G401 (cell line): ENCODE measurements at places on chromosomes 7 and 10. TPM values are rescaled to one million over a fixed set of nuclear protein-coding genes. Genes with fewer than 3 reads are reported as not detected.

GRCh38 chr10:97365761-97366351 lies 31.3 kb upstream of the FRAT2 start:
- no peak for DNase-seq

GRCh38 chr7:148620749-148621359 lies 30.3 kb downstream of the C7orf33 start:
- no peak for DNase-seq

The NPC1L1 gene
- not detected in 2 replicates for total RNA-seq

GRCh38 chr7:55325371-55325792 lies 39.8 kb upstream of the LANCL2 start:
- DNase-seq: peak; percentile 99

- DNase-seq: no peak
Observed at GRCh38 chr10:95650232-95650631, 6.3 kb downstream of the ALDH18A1 start.

The DLX6 gene
- not detected in 2 replicates for total RNA-seq

GRCh38 chr10:118915161-118915560 lies 114.4 kb upstream of the NANOS1 start:
- no peak for DNase-seq

- no peak for DNase-seq
Observed at GRCh38 chr10:49131507-49132361, 2.1 kb downstream of the FAM170B start.

DNA sequence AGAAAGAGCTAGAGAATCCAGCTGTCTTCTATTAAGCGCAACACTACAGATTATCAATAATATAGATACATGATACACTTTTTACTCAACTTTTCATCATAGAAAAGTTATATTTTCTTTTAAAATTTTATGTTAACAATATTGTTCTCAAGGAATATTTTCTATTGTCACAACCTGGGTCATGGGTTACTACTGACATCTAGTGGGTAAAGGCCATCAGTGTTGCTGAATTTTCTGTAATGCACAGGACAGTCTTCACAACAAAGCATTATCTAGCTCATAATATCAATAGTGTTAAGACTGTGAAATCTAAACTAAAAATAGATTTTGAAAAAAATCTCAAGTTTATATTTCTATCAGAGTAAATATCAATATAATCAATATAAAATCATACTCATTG lies 209.8 kb downstream of the ZNF33B start:
- peak; percentile 3 for DNase-seq

GRCh38 chr7:142332421-142332820 lies 74.6 kb upstream of the PRSS58 start:
- DNase-seq: no peak
